Pons (tissue), 1 donor: ENCODE measurements at places on chromosomes 2 and 18.

- DNase-seq: no peak
Observed at GRCh38 chr2:16999347-17000183, 333.9 kb upstream of the CYRIA start.

- DNase-seq: no peak
Observed at GRCh38 chr18:61019338-61020301, 313.6 kb upstream of the CDH20 start.

GRCh38 chr18:13272416-13272815 is 53.9 kb downstream of the LDLRAD4 start:
- DNase-seq: no peak

- DNase-seq: peak; percentile 55
Observed at GRCh38 chr2:112958428-112959108, 19.2 kb upstream of the IL36G start.

DNA sequence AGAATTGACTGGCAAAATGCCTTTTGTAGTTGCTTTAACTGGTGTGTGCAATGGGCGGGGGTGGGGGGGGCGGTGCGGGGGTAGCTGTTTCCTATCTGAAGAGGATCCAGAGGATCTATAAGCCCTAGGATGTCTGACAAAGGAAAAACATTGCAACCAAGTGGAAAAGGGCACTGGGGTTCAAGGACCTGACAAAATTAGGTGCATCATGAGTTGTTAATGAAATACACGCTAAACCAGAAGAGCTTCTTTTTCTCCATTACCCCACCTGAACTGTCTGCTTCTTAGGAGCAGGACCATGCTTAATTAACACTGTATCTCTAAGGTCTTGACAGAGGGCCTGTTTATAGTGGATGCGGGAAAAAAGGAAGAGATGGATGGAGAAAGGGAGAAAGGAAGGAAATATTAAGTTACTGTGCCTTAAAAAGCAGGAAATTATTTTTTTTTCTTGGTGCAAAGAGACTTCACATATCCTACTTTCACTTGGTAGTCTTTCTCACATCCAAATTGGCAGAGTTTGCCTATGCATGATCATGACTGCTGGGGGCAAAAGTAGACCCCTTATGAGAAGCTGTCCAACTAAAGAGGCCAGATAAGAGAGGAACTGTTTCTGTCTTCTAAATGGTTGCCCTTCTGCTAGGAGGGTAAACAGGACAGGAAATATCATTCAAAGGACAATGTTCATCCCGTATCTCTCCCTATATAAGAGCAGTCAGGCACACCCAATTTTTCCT is 4.6 kb downstream of the RND3 start:
- DNase-seq: no peak

GRCh38 chr2:120346667-120347358 is 877 bp downstream of the INHBB start:
- no peak for DNase-seq
